Amygdala (tissue), 56 donors: ENCODE measurements at places on chromosomes 4 and X.

DNA sequence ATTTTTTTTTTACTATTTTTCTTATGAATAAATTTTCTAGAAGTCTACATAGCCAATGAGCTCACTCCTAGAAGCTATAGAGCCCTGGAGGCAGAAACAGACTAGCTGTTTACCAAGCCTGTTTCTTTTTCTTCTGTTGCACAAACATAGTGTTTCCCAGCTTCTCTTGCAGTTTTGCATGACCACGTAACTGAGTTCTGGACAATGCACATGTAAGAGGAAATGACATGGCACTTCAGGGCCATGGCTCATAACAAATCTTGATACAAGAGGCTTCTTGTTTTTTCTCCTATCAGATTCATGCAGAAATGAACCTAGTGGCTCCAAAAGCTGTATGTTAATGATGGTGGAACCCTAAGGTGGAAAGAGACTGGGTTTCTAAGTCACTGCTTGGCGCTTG is 127.4 kb downstream of the ZNF330 start:
- no peak for DNase-seq

- DNase-seq, result no peak
These were observed 9.5 kb upstream of the KLKB1 start for GRCh38 chr4:186217733-186218293.

GRCh38 chr4:86965019-86965976 is 30.5 kb downstream of the AFF1 start:
- no peak for DNase-seq

- no peak for DNase-seq
These were observed 21.5 kb downstream of the RELL1 start for GRCh38 chr4:37664696-37665095.

DNA sequence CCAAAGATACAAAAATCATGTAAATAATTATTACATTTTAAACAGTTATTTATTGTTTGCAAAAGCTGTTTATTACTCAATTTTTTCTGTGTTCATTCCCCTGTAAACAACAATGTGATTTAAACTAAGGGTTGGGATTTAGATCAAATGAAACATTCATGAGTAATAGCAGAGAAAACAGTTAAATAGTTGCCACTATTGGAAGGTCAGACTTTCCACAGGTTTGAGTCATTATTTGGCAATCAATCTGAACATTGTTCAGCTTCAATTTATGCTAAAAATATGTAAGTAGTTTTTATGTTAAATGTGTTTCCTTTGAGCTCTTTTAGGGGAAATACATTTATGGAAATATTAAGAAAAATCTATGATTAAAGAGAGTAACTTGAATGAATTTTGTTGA is 144.9 kb downstream of the STIM2 start:
- DNase-seq, result no peak

DNA sequence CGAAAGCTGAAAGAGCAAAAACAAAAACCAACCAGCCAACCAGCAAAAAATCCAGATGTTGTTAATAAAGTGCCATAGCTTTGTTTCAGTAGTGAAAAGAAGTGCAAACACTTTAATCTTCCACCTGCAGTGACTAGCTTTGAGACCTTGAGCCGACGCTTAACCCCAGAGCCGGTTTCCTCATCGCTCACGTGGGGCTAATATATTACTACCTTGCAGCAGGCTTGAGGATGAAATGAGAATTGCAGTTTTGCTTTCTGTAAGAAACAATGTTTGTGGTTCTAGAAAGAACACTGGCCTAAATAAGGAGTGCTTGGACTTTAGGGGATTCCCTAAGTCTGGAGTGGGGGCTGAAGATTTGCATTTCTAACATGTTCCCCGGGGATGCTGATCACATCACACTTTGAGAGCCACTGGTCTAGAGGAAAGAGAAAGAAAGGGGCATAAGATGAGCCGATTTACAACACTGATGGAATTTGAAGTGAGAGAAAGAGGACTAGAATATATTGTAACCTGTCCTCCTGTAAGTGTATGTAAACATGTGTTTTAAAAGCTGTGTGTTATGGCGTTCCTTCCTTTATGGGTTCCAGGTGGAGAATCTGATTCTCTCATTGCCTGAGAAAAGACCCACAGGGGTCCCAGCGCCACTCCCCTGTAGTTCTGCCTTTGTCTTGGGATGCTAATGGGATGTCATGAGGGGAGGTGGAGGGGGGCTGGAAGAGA is 1.4 kb downstream of the FGF2 start:
- no peak for DNase-seq

DNA sequence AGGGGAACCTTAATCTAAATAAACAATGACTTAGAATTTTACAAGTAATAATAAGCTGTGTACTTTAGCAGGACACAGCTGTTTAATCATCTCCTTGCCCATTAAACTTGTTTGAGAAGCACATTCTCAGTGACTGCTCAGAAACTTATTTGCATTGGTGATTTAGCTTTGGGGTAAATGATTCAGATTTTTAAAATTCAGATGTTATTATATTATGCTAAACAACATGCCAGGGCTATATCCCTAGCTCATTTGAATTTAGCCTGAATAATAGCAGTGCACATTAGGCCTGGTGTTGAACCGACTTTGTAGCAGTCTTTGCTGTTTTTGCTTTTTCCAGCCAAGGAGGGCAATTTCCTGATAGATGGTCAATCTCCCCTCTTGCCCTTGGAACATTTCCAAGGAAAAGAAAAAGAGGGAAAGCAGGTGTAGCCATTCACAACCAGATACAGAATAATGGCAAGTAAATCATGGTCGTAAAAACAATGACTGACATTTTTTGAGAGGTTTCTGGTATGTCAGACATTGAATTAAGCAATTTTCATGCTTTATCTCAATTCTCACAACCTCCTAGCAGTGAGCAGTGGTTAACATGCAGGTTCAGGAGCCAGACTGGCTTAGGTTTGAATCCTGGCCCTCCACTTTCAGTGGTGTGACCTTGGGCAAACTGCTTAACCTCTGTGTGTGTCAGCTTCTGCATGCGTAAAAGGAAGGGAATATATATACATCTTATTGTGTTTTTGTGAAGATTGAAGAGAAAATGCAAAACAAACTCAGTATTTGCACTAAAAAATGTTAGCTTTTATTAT is 16.8 kb downstream of the ARHGEF38 start:
- no peak for DNase-seq

- DNase-seq, result no peak
These were observed 77.9 kb downstream of the DCTD start for GRCh38 chr4:182839256-182839655.

GRCh38 chrX:72045552-72046277 is 86.0 kb downstream of the RTL5 start:
- no peak for DNase-seq

DNA sequence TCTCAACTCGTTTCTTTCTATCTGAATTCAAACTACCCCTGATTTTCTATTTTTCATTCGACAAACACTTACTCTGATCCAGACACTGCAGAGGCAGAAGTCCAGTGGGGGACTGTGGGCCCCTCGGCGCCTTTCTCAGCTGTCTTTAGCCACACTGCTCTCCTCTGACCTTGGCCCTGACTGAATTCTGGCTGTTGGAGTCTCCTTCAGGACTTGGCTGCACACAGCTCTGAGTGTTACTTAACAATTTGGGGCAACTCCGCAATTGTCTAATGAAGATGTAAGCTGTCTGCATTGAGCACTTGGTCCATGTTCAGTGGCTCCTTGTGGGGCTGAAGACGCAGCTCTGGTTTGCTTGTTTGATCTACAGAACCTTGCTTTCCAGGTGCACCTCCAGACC is 57.3 kb upstream of the ACSL1 start:
- DNase-seq, result no peak

DNA sequence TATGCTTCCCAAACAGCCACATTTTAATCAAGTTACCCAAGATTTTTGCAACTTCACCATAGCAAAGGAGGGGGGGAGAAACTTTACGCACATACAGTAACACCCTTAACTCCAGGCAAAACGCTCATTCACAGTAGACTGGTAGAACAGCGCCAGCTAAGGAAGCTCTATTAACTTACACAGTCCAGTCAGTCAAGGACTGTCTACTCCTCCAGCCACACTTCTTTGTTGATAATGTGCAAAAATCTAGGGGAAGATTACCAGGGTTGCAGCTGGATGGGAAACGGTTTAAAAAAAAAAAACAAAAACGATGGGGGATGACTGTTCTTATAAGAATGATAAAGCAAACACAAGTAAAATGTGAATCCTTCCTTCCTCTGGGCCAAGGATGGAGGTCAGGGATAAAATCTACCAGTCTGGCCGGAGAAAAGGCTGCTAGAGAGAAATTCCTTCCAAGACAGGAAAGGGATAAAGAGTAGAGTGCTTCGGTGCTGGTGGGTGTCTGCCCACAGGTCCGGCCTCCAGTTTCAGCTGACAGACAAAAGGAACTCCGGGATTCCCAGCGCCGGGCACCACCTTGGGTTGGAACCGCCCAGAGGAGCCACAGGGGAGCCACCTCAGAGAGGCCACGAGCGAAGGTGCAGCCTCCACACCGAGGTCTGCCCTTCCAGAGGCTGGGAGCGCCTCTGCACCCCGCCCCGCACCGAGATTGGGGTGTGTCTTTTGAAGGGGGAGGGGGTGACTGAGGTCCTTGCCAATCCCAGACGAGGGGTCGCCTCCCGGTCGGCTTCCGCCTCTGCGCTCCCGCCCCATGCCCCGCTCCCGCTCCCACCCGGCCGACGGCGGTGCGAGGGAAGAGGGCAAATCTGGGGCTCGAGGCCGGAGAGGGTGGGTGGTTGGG is 811 bp downstream of the ANKRD50 start:
- DNase-seq, result no peak
